H9 (cell line): ENCODE measurements at places on chromosomes 1 and 21. TPM values are rescaled to one million over a fixed set of nuclear protein-coding genes. Genes with fewer than 3 reads are reported as not detected.

- no peak for DNase-seq
Measured at GRCh38 chr1:187634940-187635339, 806.2 kb downstream of the PLA2G4A start.

DNA sequence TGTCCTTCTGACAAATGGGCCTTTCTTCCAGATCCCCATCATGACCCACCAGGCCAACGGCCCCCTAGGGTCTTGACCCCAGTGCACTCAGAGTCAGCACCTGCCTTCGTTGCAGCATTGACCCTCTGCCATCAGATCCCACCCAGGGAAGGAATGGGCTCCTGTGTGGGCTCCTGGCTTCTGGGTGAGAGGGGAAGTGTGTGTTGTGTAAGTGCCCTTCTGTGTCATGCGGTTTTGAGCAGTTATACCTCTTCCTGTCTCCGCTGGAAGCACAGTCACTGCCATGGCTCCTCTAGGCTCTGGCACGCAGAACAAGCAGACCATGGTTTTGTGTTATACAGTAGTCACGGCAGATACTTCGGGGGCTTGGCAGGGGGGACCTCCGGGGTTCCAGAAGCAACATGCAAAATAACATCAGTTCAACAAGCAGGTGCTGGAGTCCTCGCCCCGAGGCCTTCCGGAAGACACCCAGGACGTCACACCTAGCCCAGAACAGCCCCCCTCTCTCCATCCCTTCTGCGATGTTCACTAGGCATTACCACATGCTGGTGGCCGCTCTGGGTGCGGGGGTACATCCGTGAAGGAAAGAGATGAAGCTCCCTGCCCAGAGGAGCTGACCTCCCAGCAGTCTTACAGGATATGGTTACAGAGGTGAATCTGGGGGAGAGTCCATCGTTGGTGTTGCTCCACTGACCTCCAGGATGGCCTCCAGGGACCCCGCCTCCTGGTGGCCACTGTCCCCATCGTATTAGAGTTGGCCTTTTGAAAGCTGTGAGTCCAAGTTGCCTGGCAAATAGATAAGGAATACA lies 17.4 kb upstream of the KCNAB2 start:
- no peak for DNase-seq

DNA sequence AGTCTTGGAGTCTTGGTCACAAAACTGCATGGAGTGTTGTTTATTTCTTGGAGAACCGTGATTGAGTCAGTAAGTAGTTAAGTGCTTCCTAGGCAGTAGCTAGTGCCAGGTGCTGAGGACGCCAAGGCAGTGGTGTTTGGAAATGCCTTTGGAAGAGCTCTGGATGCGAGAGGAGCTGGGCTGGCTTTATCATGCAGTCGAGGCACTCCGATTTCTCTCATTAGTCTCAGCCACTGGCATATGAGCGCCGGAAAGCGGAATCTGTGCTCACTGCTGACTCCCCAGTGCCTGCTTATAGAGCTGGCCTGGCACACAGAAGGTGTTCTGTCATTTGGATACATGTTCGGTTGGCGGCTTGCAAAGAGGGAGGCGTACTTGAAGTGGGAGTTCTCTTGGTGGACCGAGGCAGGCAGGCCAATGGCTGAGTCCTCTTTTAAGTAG lies 3.6 kb downstream of the TENT5C start:
- no peak for DNase-seq

DNA sequence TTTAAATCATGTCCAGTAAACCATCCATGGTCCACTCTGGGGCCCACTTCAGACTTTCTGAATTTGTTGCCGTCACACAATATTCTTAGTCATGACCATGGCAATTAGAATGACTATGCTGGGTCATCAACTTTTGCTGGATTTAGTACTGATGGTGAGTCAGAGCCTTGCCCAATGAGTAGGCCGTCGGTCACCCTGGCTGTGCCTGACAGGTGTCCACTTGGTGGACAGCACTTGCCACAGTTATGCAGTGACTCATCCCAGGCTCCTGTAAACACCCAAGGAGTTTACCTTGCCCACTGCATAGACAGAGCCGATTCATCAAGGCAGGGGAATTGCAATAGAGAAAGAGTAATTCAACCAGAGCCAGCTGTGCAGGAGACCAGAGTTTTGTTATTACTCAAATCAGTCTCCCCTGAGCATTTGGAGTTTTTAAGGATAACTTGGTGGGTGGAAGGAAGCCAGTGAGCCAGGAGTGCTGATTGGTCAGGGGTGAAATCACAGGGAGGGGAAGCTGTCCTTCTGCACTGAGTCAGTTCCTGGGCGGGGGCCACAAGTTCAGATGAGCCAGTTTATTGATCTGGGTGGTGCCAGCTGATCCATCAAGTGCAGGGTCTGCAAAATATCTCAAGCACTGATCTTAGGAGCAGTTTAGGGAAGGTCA lies 333.8 kb downstream of the PTPRU start:
- no peak for DNase-seq

- DNase-seq, result no peak
Measured at GRCh38 chr1:24382165-24382577, 31.4 kb downstream of the STPG1 start.

- no peak for DNase-seq
Measured at GRCh38 chr1:200895801-200896530, 1.3 kb downstream of the INAVA start.

DNA sequence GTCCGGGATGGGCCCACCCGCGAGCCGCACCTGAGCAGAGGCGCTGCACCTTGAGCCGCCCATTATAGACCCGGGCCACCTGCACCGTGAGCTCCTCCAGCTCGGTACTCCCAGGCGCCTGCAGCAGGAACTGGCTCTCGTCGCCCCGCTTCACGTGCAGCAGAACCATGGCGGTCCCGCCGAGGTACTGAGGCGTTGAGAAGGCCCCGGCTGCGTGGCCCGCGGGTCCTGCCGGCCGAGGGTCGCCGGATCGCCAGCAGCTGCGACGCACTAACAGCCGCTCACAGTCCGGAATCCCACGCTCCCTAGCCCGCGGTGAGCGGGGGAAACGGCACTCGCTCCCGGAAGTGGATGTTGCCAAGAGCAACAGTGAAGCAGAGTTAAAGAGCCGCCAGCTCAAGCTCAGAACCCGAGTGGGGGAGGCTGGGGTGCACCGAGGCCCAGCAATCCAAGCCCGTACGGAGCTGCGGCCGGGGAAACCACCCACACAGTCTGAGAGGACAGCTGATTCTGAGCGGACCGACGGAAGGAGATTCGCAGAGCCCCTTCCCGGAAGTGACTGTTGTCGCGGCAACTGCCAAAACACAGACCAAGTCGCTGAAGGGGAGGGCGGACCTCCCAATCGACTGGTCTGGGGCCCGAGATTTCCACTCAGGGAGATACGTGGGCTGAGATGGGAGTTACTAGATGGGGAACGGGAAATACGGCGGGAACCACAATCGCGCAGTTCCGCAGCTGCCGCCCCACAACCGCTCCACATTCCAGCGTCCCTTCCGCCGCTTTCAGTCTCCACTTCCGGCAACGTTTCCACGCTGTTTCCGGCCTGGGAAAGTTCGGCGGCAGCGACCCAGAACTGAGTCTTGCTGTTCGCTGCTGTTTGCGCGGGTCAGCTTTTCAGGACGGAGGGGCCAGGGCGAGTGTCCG lies at the start of gene CFAP298:
Gene CFAP298 (minus strand): TSS at position 303 of the 924 bp plus-strand sequence. CDS start 134 bp downstream, at position 169.
- peak; percentile 88 for DNase-seq

Gene NEGR1
- total RNA-seq, result 0.13 and 0.44 TPM in 2 replicates

Gene MYOG
- not detected in 2 replicates for total RNA-seq

Gene TFB2M
- total RNA-seq, result 27.0 and 27.7 TPM in 2 replicates

Gene PADI6
- not detected in 2 replicates for total RNA-seq

Gene KRTAP13-2
- not detected in 2 replicates for total RNA-seq

Gene PRXL2B
- 40.7 and 49.6 TPM in 2 replicates for total RNA-seq
